ENCODE measurements at places on chromosomes 11 and 22.

- no peak for DNase-seq
Observed at GRCh38 chr11:104946907-104947306, 21.5 kb downstream of the CASP4 start.

- DNase-seq, result no peak
Observed at GRCh38 chr22:24363243-24363642, 64.2 kb upstream of the ADORA2A start.

GRCh38 chr11:64224151-64224890, 1.7 kb downstream of the TRPT1 start:
- DNase-seq, result no peak

GRCh38 chr11:84884836-84885235, 742.3 kb downstream of the DLG2 start:
- no peak for DNase-seq

DNA sequence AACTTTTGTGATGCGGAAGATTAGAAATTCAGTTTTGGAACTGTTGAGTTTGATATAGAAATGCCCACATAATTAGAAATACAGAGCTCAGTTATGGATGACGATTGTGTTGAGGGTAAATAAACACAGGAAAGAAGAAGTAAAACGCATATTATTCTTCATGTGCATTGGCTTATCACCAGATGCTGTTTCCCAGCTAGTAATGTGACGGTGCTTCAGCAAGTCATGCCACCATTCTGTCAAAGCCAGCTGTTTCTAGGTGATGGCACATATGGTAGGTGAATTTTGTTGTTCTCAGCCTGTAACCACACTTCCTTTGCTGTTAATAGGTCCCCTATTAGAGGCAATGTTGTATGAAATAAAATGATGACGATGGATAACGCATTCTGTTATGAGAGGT, 68.9 kb downstream of the C11orf65 start:
- no peak for DNase-seq

- no peak for DNase-seq
Observed at GRCh38 chr11:43951231-43951630, 8.8 kb downstream of the C11orf96 start.

GRCh38 chr11:114174712-114175495, 115.4 kb downstream of the ZBTB16 start:
- DNase-seq, result no peak

DNA sequence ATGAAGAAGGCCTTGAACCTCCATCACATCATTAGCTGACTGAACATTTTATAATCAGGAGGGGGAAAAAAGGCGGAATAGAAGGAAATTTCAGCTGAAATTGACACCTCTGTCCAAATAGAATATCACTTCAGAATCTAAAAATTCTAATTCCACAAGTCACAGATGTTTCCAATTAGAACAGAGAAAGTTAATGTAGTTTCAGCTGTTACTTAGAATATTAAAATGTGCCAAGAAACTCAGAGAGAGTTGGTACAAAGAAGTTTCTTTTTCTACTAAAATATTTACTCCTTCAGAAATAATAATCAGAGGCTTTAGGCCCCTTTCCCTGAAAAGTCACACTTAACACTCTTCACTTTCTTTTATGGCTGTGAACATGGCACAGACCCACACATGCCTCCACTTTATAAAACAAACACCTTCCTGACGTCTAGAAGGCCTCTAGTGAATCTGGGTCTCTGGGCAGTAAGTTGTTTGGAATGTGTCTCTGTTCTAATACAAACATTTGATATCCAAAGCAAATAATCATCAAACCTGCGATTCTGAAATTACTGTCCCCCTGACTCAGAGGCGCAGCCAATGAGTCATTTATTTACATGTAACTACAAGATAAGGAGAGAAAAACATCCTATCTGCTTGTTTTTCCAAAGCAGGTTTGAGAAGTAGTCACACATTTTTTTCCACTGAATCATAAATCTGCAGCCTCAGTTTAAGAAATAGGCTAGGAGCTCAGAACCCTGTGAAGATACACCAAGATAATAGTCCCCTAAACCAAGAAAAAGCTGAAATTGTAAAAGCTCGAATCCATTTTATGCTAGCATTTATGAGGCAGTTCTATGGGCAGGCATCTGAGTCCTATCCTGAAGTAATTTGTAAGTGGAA, 148.4 kb downstream of the ME3 start:
- no peak for DNase-seq

- no peak for DNase-seq
Observed at GRCh38 chr11:71442880-71443279, 5.3 kb downstream of the DHCR7 start.

DNA sequence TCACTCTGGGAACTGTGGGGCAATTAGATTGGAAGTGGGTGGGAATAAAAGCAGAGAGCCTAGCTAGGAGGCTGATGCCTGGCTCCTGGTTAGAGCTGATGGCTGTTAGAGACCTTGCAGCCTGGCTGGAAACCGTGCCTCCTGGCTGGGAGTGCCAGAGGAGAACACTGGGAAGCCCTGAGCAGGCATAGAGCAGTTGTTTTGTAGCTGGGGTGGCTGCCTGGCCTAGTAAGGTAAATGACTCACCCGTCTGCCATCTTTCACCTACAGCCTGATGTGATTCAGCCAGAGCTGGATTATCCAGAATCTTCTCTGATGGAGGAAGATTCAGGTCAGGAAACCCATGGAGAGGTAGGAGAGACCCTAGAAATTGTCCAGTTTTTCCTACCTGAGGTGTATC, 6.1 kb downstream of the UQCR10 start:
- DNase-seq, result no peak

GRCh38 chr11:128374026-128374425, 213.3 kb downstream of the ETS1 start:
- no peak for DNase-seq

DNA sequence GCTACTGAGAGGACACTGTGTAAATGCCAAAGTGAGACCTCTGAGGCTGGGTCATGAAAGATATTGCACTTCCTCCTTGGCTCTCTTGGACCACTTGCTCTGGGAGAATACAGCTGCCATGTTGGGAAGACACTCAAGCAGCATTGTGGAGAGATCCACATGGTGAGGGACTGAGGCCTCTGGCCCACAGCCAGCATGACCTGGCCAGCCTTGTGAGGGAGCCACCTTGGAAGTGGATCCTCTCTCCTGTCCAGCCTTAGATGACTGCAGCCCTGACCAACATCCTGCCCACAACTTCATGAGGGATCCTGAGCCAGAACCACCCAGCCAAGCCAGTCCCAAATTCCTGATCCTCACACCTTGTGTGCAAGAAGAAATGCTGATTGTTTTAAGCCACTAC, 30.4 kb downstream of the MB start:
- no peak for DNase-seq

- peak; percentile 20 for DNase-seq
Observed at GRCh38 chr11:102497061-102497460, 33.5 kb downstream of the MMP7 start.

GRCh38 chr11:4559527-4560440, 14.8 kb downstream of the OR52M1 start:
- DNase-seq, result no peak
